ENCODE measurements at places on chromosomes 2 and 18. TPM values are rescaled to one million over a fixed set of nuclear protein-coding genes. Genes with fewer than 3 reads are reported as not detected.

The C18orf32 gene
- 21.4 TPM for total RNA-seq

DNA sequence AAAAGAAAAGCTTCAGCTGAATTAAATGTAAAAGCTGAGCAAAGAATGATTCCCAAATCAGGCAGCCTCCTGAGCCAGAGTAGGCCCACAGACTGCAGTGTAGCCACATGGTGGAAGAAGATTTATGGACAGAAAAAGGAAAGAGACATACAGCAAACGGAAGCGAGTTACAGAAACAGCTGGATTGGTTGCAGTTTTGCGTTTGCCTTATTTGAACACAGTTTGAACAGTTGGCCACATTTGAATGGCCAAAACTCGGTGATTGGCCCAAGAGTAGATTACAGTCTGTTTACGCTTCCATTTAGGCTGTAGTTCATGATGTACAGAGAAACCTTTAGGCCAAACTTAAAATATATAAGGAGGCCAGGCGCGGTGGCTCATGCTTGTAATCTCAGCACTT is 35.1 kb downstream of the SH2D6 start:
- H3K27ac ChIP-seq, result no peak overlapping the region
- H3K4me3 ChIP-seq, result no peak overlapping the region
- no peaks in the 10 kb centered on the region for H3K4me1 ChIP-seq
- H3K36me3 ChIP-seq, result no peaks in the 10 kb centered on the region

- no peak overlapping the region for H3K27ac ChIP-seq
- H3K4me1 ChIP-seq, result no peaks in the 10 kb centered on the region
- no peaks in the 10 kb centered on the region for H3K36me3 ChIP-seq
- DNase-seq, result no peak
Measured at GRCh38 chr2:204353823-204354222, 191.5 kb upstream of the PARD3B start.

GRCh38 chr2:96977631-96978195 is 8.7 kb downstream of the FAM178B start:
- no peak for DNase-seq
- no peaks in the 10 kb centered on the region for H3K4me1 ChIP-seq
- H3K4me3 ChIP-seq, result no peak overlapping the region
- no peaks in the 10 kb centered on the region for H3K27me3 ChIP-seq
- no peaks in the 10 kb centered on the region for H3K36me3 ChIP-seq

- H3K27me3 ChIP-seq, result no peaks in the 10 kb centered on the region
- no peak for DNase-seq
- H3K4me1 ChIP-seq, result no peaks in the 10 kb centered on the region
Measured at GRCh38 chr2:190674966-190675650, 26.2 kb downstream of the NAB1 start.

The DYNC2LI1 gene
- 21.5 TPM for total RNA-seq

GRCh38 chr2:233013027-233013461 is at the start of gene NGEF:
NGEF (minus strand) TSS chr2:233013256; CDS start chr2:232974890, 38,366 bp downstream.
- H3K4me1 ChIP-seq, result no peaks in the 10 kb centered on the region
- no peaks in the 10 kb centered on the region for H3K36me3 ChIP-seq
- no peak within 1 kb of the TSS for H3K4me3 ChIP-seq
- DNase-seq, result no peak
- no peaks in the 10 kb centered on the region for H3K27me3 ChIP-seq

- no peaks in the 10 kb centered on the region for H3K36me3 ChIP-seq
- H3K4me1 ChIP-seq, result peaks cover 14% of the 10 kb centered on the region
Measured at GRCh38 chr2:20443276-20443920, 3.5 kb upstream of the RHOB start.

The SMAD2 gene
- total RNA-seq, result 26.9 TPM

- H3K36me3 ChIP-seq, result no peaks in the 10 kb centered on the region
- DNase-seq, result no peak
- no peaks in the 10 kb centered on the region for H3K4me1 ChIP-seq
Measured at GRCh38 chr2:153287109-153287801, 191.3 kb downstream of the RPRM start.

GRCh38 chr18:404061-404636 is 96.4 kb downstream of the COLEC12 start:
- no peaks in the 10 kb centered on the region for H3K27me3 ChIP-seq
- H3K4me3 ChIP-seq, result no peak overlapping the region
- H3K4me1 ChIP-seq, result no peaks in the 10 kb centered on the region
- no peak for DNase-seq
- H3K36me3 ChIP-seq, result no peaks in the 10 kb centered on the region

DNA sequence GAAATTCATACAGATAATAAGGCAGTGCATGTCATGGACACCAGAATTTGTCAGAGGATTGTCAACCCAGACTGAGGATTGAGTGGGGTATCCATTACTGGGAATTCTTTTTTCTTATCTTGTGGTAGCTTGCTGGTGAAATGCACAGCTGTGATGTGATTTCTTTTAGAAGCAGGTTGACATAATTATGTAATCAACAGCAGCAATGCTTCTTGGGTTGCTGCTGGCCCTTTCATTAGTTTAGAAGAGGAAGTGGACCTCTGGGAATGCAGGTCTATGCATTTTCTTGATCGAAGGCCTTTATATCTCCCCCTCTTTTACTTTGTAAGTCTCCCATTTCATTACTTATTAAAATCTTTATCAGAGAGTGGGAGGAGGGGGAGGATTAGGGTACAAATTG is 319.9 kb downstream of the AGPS start:
- H3K36me3 ChIP-seq, result no peaks in the 10 kb centered on the region

GRCh38 chr2:238790833-238791230 is 57.1 kb upstream of the TWIST2 start:
- no peak for DNase-seq
- H3K27me3 ChIP-seq, result no peaks in the 10 kb centered on the region
- no peak overlapping the region for H3K27ac ChIP-seq

- no peak overlapping the region for H3K4me3 ChIP-seq
- no peak overlapping the region for H3K27ac ChIP-seq
- DNase-seq, result no peak
- H3K27me3 ChIP-seq, result no peaks in the 10 kb centered on the region
- no peaks in the 10 kb centered on the region for H3K36me3 ChIP-seq
- no peaks in the 10 kb centered on the region for H3K4me1 ChIP-seq
Measured at GRCh38 chr2:177282181-177282641, 17.7 kb upstream of the NFE2L2 start.

DNA sequence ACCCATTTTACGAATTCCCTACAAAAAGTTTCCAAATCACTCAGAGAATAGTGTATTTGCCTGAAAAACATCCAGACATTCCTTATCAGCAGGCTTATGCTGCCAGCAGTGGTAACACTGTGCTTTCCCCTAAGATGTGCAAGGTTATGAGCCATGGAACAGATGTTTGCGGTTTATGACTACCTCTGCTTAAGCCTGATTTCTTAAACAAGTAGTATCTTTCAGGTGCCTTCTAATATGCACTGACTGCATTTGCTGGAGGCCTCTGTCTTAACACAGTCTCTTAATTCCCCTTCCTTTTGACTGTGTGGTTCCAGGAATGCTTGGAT is 54.8 kb downstream of the CDC42EP3 start:
- H3K4me1 ChIP-seq, result peaks cover 5% of the 10 kb centered on the region
- H3K27me3 ChIP-seq, result no peaks in the 10 kb centered on the region
- H3K4me3 ChIP-seq, result no peak overlapping the region
- no peak overlapping the region for H3K27ac ChIP-seq
- H3K36me3 ChIP-seq, result no peaks in the 10 kb centered on the region

- no peaks in the 10 kb centered on the region for H3K36me3 ChIP-seq
- no peaks in the 10 kb centered on the region for H3K27me3 ChIP-seq
- DNase-seq, result no peak
- H3K4me1 ChIP-seq, result no peaks in the 10 kb centered on the region
- no peak overlapping the region for H3K4me3 ChIP-seq
Measured at GRCh38 chr2:207077266-207077665, 88.5 kb downstream of the KLF7 start.

The SLC4A1AP gene
- 21.2 TPM for total RNA-seq

- H3K27ac ChIP-seq, result no peak overlapping the region
- DNase-seq, result no peak
- H3K4me1 ChIP-seq, result peaks cover 9% of the 10 kb centered on the region
- no peaks in the 10 kb centered on the region for H3K36me3 ChIP-seq
- H3K27me3 ChIP-seq, result no peaks in the 10 kb centered on the region
Measured at GRCh38 chr2:241270531-241270930, 44.9 kb downstream of the HDLBP start.

GRCh38 chr2:203797276-203797675 is 70.3 kb upstream of the CTLA4 start:
- H3K36me3 ChIP-seq, result no peaks in the 10 kb centered on the region
- DNase-seq, result no peak
- no peaks in the 10 kb centered on the region for H3K27me3 ChIP-seq
- no peaks in the 10 kb centered on the region for H3K4me1 ChIP-seq

DNA sequence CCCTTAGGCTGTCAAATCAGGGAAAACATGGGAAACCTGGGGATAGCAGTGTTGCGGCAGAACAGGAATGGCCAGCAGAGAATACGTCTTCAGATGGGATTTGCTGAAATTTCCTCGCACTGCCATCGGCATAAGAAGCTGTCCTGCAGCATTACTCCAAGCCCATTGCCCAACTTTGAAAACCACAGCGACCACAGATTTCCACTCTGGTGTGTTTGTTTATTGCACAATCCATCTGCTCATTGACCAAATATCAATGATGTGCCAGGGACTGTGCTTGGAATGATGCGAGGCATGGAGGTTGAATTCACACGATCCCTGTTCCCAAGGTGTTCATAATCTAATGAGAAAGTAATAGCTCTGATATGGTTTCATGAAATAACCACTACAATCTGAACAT is 383.3 kb upstream of the MYT1L start:
- H3K36me3 ChIP-seq, result no peaks in the 10 kb centered on the region
- H3K4me1 ChIP-seq, result no peaks in the 10 kb centered on the region
- H3K27ac ChIP-seq, result no peak overlapping the region
- no peak overlapping the region for H3K4me3 ChIP-seq
- no peak for DNase-seq
- no peaks in the 10 kb centered on the region for H3K27me3 ChIP-seq

- no peaks in the 10 kb centered on the region for H3K27me3 ChIP-seq
- H3K4me1 ChIP-seq, result no peaks in the 10 kb centered on the region
- H3K36me3 ChIP-seq, result no peaks in the 10 kb centered on the region
- no peak overlapping the region for H3K4me3 ChIP-seq
Measured at GRCh38 chr2:54543733-54544396, 87.7 kb downstream of the SPTBN1 start.

DNA sequence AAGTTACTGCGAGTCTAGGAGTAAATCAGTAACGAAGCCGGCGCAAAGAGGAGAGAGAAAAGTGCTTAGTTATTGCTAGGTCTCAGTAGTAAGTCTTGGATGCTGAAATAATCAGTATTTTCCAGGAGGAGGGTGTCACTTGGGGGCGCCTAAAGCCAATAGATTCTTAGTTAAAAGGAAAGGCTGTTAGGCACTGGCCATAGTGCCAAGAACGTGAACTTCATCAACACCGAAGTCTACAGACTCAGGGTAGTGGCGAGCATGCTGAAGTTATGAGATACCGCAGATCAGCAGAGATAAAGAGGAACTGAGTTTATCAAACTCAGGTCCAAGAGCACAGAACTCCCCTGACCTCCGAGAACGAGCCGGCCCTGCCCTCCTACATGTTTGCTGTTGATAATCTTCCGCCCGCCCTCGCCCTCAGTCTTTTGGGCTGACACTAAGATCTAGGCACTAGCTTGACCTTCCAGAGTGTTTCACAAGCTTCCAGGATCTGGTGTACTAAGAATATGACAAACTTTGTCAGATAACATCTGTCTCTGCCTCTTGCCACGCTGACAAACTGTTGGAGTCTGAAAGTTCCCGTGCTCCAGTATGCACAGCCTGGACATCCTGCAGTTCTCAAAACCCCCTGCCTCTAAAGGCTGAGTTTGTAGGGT is 49.2 kb downstream of the CYB5A start:
- no peaks in the 10 kb centered on the region for H3K27me3 ChIP-seq
- DNase-seq, result no peak
- no peaks in the 10 kb centered on the region for H3K36me3 ChIP-seq
- peak overlapping the region; percentile 73 for H3K27ac ChIP-seq
- no peak overlapping the region for H3K4me3 ChIP-seq
- no peaks in the 10 kb centered on the region for H3K4me1 ChIP-seq

The LRRC30 gene
- total RNA-seq, result not detected

The HOXD12 gene
- not detected for total RNA-seq

DNA sequence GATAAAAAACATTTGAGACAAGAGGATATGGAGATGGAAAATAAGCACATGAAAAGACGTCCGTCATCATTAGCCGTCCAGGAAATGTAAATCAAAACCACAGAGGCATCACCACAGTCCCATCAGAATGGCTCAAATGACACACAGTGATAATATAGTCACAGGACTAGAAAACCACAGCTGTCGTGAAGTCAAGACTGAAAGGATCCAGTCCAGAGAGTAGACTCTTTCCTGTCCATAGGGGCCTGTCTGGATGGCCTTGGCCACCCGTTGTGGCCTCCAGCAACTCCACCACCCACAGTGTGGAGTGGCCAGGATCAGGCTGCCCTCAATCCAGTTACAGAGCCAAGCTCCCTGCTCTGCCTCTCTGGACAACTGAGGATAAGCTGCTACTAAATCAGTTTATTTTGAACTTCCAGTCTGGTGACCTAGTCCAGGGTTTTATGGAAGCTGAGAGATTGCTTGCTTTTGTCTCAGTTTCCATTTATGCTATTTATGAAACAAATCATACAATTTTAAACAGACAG is 60.4 kb downstream of the RHOB start:
- no peaks in the 10 kb centered on the region for H3K36me3 ChIP-seq
- DNase-seq, result no peak
- no peaks in the 10 kb centered on the region for H3K4me1 ChIP-seq
- H3K27me3 ChIP-seq, result no peaks in the 10 kb centered on the region

DNA sequence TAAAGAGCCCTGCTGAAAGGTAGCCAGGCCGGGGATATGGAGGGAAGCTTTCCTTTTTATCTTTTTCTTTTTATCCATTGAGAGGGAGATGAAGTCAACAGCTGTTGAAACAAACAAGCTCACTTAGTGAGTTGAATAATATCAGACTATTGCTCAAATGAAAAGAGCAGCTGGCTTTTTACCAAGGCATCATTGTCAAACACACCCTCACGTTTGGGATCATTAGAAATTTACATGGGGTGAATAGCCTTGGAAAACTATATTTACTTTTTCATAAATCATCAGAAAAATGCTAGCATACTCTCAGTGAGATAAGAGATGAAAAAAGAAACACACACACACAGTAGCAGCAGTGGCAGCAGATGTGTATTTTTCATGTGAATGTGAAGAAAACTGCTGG is 71.5 kb upstream of the HNMT start:
- H3K27ac ChIP-seq, result no peak overlapping the region
- no peaks in the 10 kb centered on the region for H3K27me3 ChIP-seq
- no peaks in the 10 kb centered on the region for H3K4me1 ChIP-seq
- DNase-seq, result no peak

- no peaks in the 10 kb centered on the region for H3K4me1 ChIP-seq
- H3K4me3 ChIP-seq, result no peak overlapping the region
- no peaks in the 10 kb centered on the region for H3K27me3 ChIP-seq
- no peak for DNase-seq
- H3K36me3 ChIP-seq, result no peaks in the 10 kb centered on the region
Measured at GRCh38 chr18:25422230-25422629, 70.3 kb upstream of the ZNF521 start.

GRCh38 chr2:110688594-110689091 is 10.8 kb upstream of the BUB1 start:
- no peaks in the 10 kb centered on the region for H3K4me1 ChIP-seq
- no peak overlapping the region for H3K27ac ChIP-seq
- H3K27me3 ChIP-seq, result no peaks in the 10 kb centered on the region
- H3K4me3 ChIP-seq, result no peak overlapping the region
- no peak for DNase-seq

Data from Peyer's patch (tissue), 4 donors.